ENCODE measurements at places on chromosomes 6 and 20.

GRCh38 chr6:46058951-46059350, 43.3 kb upstream of the CLIC5 start:
- DNase-seq, result no peak

DNA sequence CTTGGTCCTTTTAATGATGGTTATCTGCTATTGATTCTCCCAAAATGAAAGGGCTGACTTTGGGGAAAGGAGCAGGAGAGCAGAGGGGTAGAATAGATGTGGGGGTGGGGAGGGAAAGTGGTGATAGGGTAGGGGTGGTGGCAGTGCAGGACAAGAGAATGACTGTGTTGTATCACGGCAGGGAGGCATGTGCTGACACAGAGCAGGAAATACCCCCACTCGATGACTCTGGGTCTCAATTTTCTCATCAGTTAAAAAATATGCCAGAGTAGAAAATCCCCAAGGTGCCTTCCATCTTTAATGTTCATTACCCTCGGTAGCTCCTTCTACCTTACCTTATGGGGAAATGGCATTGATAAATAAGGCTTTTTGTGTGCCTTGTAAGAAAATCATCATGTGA, 79.0 kb upstream of the ATXN1 start:
- no peak for DNase-seq

- no peak for DNase-seq
Observed at GRCh38 chr6:153231048-153231646, 100.1 kb upstream of the RGS17 start.

DNA sequence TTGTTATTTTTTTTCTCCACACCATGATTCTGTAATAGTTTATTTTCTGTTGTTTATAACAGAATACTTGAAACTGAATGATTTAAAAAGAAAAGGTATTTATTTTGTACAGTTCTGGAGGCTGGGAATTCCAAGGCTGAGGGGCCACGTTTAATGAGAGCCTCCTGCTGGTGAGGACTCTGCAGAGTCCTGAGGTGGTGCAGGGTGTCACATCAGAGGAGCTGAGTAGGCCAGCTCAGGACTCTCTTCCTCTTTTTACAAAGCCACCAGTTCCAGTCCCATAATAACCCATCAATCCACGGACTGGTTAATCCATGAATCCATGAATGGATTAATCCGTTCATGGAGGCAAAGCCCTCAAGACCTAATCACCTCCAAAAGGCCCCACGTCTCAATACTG, 71.6 kb downstream of the TFAP2A start:
- no peak for DNase-seq

- DNase-seq, result no peak
Observed at GRCh38 chr6:91926361-91926760, 1339.5 kb upstream of the MAP3K7 start.

- DNase-seq, result no peak
Observed at GRCh38 chr6:12472601-12473038, 182.5 kb downstream of the EDN1 start.

DNA sequence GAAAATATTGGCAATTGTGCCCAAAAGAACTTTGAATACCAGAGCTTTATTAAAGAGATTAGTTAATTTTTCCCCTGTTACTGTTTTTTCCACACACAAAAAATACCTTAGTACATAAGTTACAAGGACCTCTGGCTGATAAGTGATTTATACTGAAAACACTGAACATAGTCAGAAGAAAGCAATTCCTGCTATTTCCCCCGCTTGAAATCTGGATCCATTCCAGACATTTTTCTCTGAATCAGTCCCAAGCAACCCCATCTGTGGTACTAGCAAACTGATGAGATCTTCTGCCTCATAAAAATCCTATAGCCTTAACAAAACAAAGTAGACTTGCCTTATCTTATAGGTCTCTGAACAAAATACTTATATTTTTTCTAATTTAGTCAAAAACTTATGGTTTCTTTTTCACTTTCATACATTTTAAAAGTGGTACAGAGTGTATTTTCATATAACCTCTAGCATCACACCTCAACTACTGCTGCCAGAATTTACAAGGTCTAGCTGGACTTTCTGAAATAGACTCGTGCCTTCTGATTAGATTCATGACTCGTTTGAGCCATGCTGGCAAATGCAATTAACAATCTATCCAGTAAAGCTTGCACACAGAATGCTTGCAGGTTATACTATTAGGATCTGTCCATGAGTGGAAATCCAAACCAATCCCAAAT, 111.9 kb downstream of the TBX18 start:
- DNase-seq, result no peak
